ENCODE measurements at places on chromosomes 12 and 14.

- no peak for DNase-seq
Measured at GRCh38 chr12:118706437-118706836, 274.9 kb upstream of the SRRM4 start.

DNA sequence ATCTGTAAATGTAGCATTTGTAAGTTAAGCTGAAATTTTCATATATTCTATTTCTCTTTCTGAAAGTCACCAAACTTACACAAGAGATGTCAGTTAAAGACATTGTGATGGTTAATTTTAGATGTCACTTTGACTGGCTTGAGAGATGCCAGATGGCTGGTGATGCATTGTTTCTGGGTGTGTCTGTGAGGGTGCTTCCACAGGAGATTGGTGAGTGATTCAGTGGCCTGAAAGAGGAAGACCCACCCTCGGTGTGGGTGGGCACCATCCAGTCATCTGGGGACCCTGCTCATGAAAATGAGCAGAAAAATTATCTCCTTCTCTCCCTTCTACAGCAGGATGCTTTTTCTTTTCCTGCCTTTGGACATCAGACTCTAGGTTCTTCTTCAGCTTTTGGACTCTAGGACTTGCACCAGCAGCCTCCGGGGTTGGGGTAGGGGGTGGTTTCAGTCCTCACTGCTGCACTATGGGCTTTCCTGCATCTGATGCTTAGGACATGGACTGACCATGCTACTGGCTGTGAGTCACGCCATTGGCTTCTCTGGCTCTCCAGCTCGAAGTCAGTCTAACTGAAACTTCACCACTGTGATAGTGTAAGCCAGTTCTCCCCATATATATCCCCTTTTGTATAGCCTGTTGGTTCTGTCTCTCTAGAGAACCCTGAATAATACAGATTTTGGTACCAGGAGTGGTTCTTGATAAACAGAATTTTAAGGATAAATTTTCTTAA is 20.9 kb downstream of the PDE6H start:
- DNase-seq = no peak

GRCh38 chr12:114003286-114003685 is 37.2 kb upstream of the RBM19 start:
- DNase-seq = no peak

DNA sequence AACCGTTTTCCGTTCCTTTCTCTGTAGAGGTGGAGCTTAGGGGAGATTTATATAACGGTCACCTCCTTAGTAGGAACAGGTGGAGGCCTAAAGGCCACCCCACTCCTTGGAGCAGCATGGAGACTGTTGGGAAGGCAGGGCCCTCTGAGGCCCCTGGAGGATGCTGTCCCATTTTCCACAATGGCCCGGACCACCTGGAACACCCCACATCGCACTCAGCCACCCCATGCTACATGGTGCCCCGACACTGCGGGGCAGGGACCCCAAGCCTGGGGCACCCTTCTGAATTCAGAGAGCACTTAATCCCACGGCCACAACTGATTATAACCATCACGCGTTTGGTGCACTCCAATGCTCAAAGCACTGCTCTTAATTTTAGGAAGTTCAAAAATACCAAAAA is 41.4 kb downstream of the C14orf132 start:
- no peak for DNase-seq

DNA sequence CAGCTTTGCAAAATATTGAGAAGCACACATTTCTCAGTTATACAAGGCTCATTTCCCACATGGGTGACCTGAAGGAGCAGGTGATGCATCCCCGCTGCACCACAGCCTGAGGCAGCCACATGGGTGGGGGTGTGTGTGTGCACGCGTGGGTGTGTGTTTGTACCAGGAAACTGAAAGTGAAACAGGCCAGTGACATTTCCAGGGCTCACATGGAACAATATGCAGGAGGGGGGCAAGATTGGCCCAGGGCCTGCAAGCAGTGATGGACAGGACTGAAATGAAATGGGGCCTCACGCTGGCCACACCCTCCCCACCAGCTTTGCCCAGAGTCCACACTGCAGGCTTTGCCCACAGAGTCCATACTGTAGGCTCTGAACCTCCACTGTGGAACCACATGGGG is 154.2 kb upstream of the PARP11 start:
- DNase-seq = no peak

- DNase-seq = no peak
Measured at GRCh38 chr12:4156317-4156716, 117.2 kb upstream of the CCND2 start.

Measured in cortex of kidney (tissue), 1 donor.